Epithelial cell of esophagus (primary cell): ENCODE measurements at places on chromosomes 11 and 22.

GRCh38 chr22:48690583-48691317, 1136.9 kb downstream of the BRD1 start:
- no peak for DNase-seq

DNA sequence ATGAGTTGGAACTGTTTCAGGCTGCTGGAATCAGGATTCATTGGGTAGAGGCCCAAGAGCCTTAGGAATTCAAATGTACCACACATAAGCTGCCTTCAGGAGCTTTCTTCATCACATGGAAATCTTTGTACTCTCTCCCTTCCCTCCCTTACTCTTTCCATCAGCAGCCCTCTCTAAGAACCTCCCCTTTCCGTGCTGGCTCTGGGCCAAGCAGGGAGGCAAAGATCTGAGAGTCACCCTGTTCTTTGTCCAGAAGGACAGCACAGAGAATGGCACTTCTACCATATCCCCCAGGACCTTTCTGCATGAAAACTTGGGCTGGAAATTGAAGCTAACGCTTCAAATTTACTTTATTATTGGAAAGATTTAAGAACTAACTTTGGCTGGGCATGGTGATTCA, 20.7 kb upstream of the TPBGL start:
- no peak for DNase-seq

GRCh38 chr22:23922921-23923320, 28.7 kb downstream of the MIF start:
- no peak for DNase-seq

DNA sequence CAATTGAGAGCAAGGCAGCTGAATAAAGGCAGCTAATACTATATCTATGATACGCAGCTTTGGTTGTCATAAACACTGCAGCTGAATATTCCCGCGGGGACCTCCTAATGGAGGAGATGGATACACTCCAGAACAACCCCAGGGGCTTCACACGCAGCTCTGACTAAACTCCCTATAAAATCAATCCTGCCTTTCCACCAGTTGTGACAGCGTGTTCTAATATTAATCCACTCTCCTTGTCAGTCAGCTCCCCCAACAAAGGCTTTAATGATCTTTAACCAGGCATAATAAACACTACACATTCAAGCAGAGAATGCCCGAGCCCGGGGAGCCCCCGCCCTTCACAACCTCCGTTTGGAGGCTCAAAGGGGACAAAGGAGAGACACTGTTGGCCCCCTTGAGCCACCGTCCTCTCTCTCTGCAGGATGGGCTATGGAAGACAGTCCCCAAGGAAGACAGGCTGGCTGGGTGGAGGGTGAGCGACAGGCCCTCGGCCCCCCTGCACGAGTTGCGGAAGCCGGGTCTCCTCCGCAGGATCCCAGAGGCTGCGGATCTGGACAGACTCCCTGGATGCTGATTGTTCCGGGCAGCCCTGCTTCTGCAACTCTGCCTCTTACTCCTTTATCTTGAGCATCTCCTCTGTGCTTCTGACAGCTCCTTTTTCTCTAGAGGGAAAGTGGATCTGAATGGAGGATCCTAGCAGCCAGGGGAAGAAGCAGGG, 565.2 kb downstream of the BUD13 start:
- no peak for DNase-seq

DNA sequence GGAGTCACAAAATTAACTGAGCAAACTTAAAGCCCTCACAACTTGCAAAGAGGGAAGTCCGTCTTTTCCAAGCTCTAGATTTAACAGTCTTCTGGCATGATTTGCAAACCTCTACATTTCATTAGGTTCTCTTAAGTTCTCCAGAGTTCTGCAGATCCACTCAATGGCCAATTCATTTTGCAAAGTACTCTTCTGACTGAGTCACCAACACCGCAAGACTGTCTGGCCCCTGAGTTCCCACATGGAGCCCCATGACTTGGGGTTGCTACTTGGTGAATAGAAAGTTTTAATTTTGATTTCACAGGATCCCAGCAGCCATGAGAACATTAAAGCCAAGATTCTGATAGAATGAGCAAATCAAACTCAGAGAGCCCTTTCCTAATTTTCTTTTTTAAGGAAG, 134.5 kb downstream of the PLEKHA7 start:
- DNase-seq: peak; percentile 16

DNA sequence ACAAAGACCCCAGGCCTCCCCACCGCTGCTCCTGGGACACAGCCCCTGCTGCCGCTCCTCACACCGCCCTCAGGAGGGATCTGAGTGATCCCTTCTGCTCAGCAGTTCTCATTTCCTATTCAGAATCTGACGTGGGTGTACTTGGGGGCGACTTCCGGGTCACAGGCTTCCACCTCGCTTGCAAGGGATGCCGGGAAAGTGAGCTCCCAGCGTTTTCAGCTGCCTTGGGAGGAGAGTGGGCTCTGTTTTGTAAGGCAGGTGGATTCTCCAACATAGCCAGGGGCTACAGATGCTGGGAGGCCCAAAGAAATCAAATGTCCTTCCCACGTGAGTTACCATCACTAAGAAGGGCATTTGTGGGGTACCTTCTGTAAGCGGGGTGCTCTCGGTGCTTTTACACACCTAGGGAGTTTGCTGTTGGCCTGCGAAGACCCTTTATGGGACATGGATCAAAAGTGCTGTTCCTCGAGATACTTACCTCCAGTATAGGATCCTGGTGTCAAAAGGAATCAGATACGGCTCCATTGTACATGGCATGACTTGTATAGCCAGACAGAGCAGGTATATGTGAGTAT, 9.7 kb upstream of the LRRC10B start:
- DNase-seq: no peak

GRCh38 chr11:110715541-110715940, 3.3 kb upstream of the ARHGAP20 start:
- DNase-seq: peak; percentile 32

DNA sequence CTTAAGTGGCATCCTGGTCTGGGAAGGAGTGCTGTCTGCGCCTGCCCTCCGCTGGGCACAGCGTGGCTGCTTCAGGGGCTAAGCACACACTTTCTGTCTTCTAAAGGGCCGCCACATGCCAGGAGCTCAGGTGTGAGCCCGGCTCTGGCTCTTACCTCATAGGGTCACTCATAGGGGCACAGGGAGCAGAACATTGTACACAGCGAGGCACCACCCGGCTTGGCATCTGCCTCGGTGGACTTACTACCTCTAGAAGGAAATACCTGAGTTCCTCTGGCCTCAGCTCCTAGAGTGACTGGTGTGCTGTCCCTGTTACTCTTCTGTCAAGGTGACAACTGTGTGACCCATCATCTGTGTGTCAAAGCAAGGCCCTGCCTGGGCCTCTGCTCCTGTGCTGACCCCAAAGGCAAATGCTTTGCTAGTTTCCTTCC, 13.4 kb downstream of the NEAT1 start:
- DNase-seq: peak; percentile 46

- peak; percentile 68 for DNase-seq
These were observed 70.5 kb downstream of the LINC01488 start for GRCh38 chr11:69551963-69552362.

GRCh38 chr11:95499516-95500135, 268.6 kb upstream of the SESN3 start:
- peak; percentile 85 for DNase-seq

DNA sequence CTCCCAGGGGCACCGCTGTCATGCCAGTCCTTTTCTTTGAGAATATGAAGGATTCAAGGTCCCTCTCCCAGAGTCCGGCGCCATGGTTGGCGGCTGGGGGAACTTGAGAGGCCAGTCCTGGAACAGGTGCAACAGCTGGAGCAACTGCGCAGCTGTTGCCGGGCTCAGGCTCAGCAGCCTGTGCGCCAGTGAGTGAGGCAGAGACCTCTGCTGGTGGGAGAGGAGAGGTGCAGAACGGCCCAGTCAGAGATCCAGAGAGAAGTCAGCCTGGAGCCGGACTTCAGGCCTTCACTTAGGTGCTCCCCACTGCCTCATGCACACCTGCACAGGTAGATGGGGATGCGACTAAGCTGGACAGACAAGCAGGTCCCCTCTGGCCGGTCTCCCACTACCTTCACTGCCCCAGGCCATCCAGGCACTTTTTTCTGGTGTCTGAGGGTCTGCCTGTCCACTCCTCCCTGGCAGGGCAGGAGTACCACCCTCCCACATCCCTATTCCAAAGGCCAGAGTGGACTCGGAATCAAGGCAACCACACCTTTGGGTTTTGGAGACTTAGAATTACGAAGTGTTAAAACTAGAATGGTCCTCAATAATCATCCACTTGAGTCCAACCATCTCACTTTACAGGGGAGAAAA, 4.6 kb downstream of the CHRDL2 start:
- peak; percentile 77 for DNase-seq

DNA sequence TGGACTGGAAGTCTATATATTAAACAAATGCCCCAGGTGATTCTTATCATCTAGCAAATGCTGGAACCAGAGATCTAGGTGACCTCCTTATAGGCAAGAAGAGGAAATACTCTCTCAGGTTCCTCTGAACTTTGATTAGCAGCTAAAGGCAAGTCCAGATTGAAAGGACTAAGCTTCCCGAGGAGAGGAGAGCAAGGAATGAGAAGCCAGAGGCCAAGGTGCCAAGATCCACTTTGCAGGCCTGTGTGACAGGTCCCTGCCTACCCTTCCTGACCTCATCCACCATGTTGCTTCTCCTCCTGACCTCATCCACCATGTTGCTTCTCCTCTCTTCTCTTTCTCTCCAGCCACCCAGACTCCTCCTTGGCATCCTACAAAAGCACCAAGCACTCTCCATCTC, 173.2 kb downstream of the LARGE1 start:
- no peak for DNase-seq
